ENCODE measurements at places on chromosomes 3 and 15. TPM values are rescaled to one million over a fixed set of nuclear protein-coding genes. Genes with fewer than 3 reads are reported as not detected.

GRCh38 chr3:55431041-55431440 lies 56.1 kb downstream of the WNT5A start:
- DNase-seq = peak; percentile 85

DNA sequence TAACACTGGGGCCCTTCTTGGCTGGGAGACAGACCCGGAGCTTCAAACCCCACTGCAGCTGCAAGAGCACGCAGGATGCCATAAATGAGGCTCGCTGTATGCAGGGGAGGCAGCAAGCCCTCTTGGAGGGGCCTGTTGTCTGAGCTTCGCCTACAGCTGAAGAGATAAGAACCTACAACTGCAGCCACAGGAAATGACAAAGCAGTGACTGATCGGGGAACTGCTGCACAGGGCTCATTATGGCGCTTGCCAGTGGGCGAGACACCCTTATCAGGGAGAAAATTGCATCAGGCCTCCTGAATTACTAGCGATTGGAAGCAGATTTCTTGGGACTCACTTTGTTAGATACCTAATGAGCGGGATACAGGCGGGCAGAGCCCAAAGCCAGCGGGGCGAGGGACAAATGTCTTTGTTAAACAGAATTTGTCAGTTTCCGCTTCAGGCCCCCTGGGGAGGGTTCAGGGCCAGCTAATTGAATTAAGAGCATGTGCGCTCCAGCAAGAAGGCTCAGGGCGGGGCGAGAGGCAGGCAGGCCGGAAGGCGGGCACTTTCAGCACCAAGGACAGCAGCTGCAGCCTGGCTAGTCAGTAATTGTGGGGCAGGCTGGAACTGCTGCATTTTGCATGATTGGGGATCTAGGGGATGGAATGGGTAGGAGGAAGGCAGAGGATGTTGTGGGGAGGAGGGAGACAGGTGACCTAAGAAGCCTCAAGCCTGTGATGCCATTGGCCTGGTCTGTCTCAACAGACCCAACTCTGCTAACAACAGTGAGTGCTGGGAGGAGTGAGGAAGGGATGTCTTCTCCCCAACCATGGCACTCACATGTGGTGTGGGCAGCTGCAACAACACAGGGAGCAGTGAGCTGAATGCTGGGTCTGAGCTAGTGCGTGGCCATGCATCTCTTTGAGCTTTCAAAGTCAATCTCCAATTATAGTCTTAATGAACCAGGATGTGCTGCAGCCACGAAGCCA lies 55.3 kb downstream of the CCDC33 start:
- peak; percentile 82 for DNase-seq

The FOXP1 gene
- total RNA-seq = 28.1 TPM

- DNase-seq = no peak
These were observed 245.1 kb upstream of the NAALADL2 start for GRCh38 chr3:174614036-174614435.

The ADCY5 gene
- 0.10 TPM for total RNA-seq

DNA sequence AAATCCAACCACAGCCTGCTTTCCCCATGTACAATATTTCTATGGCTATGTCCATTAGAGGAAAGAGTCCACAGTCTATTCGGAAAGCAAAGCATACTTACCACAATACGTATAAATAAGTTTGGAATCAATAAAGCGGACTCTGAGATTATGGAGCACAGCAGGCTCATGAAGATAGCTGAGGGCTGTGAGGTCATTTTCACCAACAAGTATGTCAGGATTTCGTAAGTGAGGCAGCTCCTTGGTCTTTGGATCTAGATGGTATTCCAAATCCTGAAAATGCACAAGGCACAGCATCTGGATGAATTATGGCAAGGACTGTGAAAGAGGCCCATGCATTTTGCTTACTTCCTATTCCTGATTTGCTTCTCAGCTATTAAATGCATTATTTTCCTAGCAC lies 100.4 kb downstream of the MYO5A start:
- peak; percentile 10 for DNase-seq

DNA sequence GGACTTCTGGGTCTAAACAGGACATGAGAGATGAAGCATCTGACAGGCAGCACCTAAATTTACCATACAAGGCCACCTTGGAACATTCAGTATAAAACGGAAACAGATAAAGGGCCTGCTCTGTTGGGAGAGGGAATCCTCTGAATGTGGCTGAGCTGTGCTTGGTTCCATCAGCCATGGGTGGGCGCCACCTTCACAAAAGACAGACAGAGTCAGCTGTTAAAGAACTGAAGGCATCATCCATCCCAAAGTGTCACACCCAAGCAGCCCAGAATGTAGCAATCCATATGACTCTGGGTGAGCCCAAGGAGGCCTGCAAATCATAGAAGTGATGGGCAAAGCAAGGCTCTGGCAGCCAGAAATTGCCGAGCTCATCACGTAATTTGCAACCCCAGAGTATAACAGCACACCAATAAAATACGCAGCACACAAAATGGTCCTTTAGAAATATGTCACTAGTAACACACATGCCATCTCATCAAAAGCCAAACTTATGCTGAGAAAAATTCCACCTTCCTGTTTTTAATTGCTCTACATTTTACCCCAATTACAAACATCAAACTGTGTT lies 24.8 kb upstream of the RBP1 start:
- peak; percentile 17 for DNase-seq

DNA sequence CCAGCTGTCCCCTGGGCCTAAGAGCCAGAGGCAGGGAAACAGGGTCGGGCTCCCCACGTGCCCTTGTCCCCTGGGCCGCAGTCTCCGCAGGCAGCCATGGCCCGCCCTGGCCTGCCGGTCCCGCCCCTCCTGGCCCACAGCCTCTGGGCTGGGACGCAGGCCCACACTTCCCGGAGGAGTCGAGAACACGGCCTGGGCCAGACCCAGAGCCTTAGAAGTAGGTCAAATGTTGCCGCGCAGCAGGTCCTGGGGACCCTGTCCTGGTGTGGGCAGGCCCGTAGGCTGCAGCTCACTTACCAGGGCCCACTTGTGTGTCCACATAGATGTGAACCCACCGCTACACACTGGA lies 4.3 kb upstream of the MYL3 start:
- no peak for DNase-seq

The PKM gene
- 2,644 TPM for total RNA-seq

DNA sequence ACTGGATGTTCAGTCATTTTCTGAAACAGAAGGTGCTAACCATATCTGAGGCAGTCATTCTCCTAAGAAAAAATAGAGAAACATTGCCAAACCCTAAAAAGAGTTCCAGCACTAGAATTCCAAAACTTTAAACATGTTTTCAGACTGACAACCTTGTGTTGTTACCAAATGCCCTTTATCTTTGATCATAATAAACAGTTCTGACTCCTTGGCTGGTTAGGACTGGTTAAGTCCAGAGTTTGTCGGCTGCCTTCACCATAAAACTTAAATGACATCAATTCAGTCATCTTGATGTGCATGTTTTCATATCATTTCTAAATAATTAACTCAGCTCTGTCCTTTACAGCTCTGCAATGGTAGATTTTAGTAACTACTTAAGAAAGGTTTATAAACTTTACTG lies 68.0 kb downstream of the COL8A1 start:
- no peak for DNase-seq
